ENCODE measurements at places on chromosomes 2 and 18. TPM values are rescaled to one million over a fixed set of nuclear protein-coding genes. Genes with fewer than 3 reads are reported as not detected.

- H3K36me3 ChIP-seq, result no peaks in the 10 kb centered on the region
- no peak for DNase-seq
- no peak overlapping the region for H3K4me3 ChIP-seq
- no peak overlapping the region for H3K27ac ChIP-seq
- H3K27me3 ChIP-seq, result no peaks in the 10 kb centered on the region
- H3K4me1 ChIP-seq, result peaks cover 7% of the 10 kb centered on the region
These were observed 70.2 kb downstream of the AOX1 start for GRCh38 chr2:200655918-200656580.

GRCh38 chr2:163554864-163555263, 180.9 kb downstream of the FIGN start:
- H3K27me3 ChIP-seq, result no peaks in the 10 kb centered on the region
- H3K4me3 ChIP-seq, result no peak overlapping the region
- no peak for DNase-seq
- H3K4me1 ChIP-seq, result no peaks in the 10 kb centered on the region
- H3K27ac ChIP-seq, result no peak overlapping the region
- no peaks in the 10 kb centered on the region for H3K36me3 ChIP-seq

DNA sequence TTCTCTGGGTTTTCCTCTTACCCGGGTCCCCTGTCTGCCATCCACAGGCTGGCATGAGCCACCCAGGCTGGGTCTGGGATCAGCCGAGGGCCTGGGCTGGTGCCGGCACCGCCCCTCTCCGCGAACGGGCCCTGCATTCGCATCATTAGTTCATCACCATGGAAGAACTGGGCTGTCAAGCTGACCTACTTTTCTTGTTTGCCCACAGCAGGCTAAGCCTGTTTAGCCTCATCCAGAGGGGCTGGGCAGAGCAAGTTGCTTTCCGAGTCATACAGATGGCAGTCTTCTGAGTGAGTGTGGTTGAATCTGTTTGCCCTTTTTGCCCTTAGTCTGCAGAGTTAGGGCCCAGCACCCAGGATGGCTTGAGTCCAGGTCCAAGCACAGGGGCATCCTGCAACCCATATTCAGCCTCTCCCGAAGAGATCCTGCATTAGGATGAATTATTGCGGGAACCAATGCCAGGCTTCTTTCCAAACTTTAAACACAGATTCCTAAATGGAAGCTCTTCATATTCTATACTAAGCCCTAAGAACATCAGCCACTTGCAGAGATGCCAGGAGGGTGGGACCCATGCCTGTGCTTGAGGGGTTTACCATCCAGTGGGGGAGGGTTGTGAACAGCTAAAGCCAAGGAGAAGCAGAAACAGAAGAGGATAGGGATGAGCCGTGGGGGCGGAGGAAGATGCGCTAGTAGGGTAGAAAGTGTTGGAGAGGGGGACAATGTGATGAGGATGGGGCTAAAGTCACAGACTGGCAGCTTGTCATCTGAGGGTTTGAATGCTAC, 68.0 kb downstream of the NPAS2 start:
- peaks cover 16% of the 10 kb centered on the region for H3K4me1 ChIP-seq
- no peaks in the 10 kb centered on the region for H3K27me3 ChIP-seq
- H3K4me3 ChIP-seq, result no peak overlapping the region
- H3K27ac ChIP-seq, result no peak overlapping the region
- no peaks in the 10 kb centered on the region for H3K36me3 ChIP-seq

DNA sequence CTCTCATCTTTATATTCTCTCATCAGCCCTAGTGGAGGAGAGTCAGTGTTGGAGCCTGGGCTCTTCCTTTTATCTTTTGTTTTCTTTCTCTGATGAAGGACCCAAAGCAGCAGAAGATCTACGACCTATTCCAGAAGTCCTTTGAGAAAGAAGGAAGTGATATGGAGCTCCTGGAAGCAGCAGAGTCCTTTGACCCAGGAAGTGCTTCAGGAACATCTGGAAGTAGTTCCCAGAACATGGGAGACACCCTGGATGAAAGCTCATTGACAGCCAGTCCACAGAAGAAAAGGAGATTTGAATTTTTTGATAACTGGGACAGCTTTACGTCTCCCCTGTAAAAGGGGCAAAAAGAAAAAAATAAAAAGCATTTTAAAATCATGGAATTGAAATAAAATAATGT, 16.0 kb upstream of the RPL37A start:
- H3K27ac ChIP-seq, result no peak overlapping the region
- no peak overlapping the region for H3K4me3 ChIP-seq
- DNase-seq, result no peak
- no peaks in the 10 kb centered on the region for H3K4me1 ChIP-seq
- no peaks in the 10 kb centered on the region for H3K27me3 ChIP-seq

- no peaks in the 10 kb centered on the region for H3K4me1 ChIP-seq
- no peaks in the 10 kb centered on the region for H3K27me3 ChIP-seq
- no peak for DNase-seq
- H3K4me3 ChIP-seq, result no peak overlapping the region
- H3K27ac ChIP-seq, result no peak overlapping the region
These were observed 87.8 kb downstream of the MAP2 start for GRCh38 chr2:209511637-209512036.

DNA sequence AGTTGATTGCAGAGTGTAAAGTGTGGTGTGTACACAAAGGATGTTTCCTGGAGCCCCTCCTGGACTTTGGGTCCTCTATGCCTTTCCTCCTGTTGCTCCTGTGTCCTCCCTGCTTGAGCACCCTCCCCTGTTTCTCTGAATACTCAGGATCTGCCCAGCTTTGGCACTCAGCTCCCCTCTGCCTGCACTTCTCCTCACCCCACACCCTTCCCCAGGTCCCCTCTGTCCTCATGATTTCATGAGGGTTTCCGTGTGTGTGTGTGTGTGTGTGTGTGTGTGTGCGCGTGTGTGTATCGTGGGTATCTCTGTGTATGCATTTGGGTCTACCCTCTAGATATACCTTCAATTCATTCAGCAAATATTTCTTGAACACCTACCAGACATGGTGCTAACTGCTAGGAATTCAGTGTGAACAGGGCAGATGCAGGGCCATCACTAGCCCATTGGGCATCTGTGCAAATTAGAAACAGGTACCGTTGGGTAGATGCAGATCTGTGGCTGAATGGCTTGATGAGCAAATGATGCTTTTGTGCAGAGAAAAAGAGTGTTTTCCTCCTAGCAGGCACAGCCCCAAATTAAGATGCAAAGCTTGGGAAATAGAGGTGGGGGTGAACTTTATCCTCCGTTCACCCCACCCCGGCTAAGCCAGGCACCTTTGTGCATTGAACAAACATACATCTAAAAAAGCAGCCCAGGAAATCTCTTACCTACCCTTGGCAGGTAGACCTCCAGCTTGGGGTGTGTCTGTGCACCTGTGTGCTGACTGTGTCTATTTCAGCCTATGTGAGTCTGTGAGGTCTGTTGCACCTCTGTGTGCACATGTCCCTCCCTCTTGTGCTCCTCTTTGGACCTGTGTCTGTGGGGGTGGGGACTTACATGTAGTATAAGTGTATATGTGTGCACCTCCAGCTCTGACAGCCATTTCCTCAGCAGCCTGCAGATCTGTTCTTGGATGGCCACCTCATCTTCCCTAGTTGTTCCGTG, 60.0 kb upstream of the EPAS1 start:
- H3K4me3 ChIP-seq, result no peak overlapping the region
- no peaks in the 10 kb centered on the region for H3K27me3 ChIP-seq
- no peak overlapping the region for H3K27ac ChIP-seq
- H3K36me3 ChIP-seq, result no peaks in the 10 kb centered on the region
- DNase-seq, result no peak

EVA1A gene
- polyA plus RNA-seq, result 10.0 TPM

ASAP2 gene
- polyA plus RNA-seq, result 20.0 TPM

SP140 gene
- 2.2 TPM for polyA plus RNA-seq

All from large intestine (tissue), 12 donors.